Cardiac septum (tissue), 1 donor: ENCODE measurements at places on chromosomes 3 and 15. TPM values are rescaled to one million over a fixed set of nuclear protein-coding genes. Genes with fewer than 3 reads are reported as not detected.

Gene TXNRD3
- 5.1 TPM for total RNA-seq

- DNase-seq: no peak
Observed at GRCh38 chr3:180633722-180634121, 31.8 kb downstream of the TTC14 start.

DNA sequence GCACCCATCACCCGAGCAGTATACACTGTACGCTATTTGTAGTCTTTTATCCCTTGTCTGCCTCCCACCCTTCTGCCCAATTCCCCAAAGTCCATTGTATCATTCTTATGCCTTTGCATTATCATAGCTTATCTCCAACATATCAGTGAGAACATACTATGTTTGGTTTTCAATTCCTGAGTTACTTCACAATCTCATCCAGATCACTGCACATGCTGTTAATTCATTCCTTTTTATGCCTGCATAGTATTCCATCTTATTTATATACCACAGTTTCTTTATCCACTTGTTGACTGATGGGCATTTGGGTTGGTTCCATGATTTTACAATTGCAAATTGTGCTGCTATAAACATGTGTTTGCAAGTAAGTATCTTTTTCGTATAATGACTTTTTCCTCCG, 564.7 kb upstream of the NECTIN3 start:
- no peak for DNase-seq

- DNase-seq: no peak
Observed at GRCh38 chr3:151395806-151396205, 11.3 kb upstream of the P2RY12 start.

DNA sequence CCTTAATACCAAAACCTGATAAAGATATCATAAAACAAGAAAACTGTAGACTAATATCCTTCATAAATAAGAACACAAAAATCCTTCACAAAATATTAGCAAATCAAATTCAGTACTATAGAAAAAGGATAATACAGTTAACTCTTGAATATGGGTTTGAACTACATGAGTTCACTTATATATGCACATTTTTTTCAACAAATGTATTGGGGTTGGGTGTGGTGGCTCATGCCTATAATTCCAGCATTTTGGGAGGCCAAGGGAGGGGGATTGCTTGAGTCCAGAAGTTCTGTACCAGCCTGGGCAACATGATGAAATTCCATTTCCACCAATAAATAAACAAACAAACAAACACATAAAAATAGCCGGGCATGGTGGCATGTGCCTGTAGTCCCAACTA, 39.2 kb downstream of the GOLGB1 start:
- DNase-seq: no peak
